CD4-positive, alpha-beta T cell (primary cell): ENCODE measurements at places on chromosomes 11 and 22.
A peak's percentile ranks its signal among the peaks of the same experiment; 100 is the strongest.

GRCh38 chr11:9962722-9963121 is 298.8 kb downstream of the SWAP70 start:
- no peak overlapping the region for H3K4me3 ChIP-seq
- no peak overlapping the region for H3K27ac ChIP-seq
- no peaks in the 10 kb centered on the region for H3K27me3 ChIP-seq
- DNase-seq = no peak

DNA sequence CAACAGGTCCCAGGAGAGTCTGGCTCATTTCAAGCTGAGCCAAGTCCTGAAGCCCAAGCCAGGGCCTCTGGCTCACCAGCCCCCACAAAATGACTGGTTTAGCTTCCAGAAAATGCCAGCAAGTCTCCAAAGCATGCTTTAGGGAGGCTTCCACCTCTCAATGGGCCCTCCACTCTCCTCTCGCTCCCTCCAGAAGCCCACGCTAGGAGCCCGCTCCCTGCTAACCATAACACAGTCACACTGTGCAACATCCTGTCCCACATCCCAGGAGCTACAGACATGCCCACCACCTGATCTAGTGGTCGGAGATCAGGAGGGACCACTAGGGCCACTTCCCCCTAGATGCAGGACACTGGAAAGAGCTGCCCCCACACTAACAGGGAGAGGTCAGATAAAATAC is 6.9 kb downstream of the SULT4A1 start:
- DNase-seq = no peak
- H3K36me3 ChIP-seq = no peaks in the 10 kb centered on the region
- H3K27me3 ChIP-seq = peaks cover 20% of the 10 kb centered on the region
- H3K4me1 ChIP-seq = no peaks in the 10 kb centered on the region
- no peak overlapping the region for H3K27ac ChIP-seq

- no peaks in the 10 kb centered on the region for H3K36me3 ChIP-seq
- no peak for DNase-seq
- no peaks in the 10 kb centered on the region for H3K27me3 ChIP-seq
- no peak overlapping the region for H3K27ac ChIP-seq
- no peak overlapping the region for H3K4me3 ChIP-seq
- H3K4me1 ChIP-seq = no peaks in the 10 kb centered on the region
Observed at GRCh38 chr11:102849311-102849710, 5.9 kb upstream of the MMP3 start.

DNA sequence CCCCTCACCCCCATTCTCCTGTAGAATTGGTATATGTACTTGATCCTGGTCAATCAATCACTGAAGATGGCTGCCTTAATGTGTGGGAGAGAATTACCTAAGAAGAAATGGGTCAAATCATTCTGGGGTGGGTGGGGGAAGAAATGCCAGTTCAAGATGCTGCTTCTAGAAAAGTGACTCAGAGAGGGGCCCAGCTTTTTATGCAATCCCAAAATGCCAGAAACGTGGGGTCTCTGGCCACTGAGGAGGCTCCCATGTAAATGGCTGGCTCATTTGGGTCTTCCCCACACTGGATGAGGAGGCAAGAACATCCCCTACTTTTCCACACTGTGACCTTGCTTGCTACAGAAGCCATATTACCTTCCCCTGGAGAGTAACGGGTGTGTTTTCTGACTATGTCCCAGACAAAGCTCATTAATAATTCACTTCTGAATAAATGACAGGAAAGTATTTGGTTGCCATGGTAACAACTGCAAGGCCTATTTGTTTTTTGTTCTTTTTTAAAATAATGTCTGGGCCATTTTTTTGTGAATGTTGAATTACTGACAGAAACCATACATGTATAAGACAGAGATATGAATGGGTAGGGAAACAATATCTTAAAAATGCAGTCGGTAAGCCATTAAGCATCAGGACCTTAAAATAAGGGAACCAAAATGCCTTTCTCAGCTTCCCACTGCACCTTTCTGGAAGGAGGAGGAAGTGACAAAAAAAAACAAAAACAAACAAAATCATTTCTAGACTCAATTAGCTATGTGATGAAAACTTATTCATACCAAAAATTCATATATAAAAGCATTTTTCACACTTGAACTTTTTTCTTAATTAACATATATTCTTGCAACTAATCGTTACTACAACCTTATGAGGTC is 32.0 kb downstream of the SLC1A2 start:
- no peak overlapping the region for H3K4me3 ChIP-seq
- no peak for DNase-seq
- no peaks in the 10 kb centered on the region for H3K27me3 ChIP-seq
- H3K36me3 ChIP-seq = no peaks in the 10 kb centered on the region
- no peak overlapping the region for H3K27ac ChIP-seq

DNA sequence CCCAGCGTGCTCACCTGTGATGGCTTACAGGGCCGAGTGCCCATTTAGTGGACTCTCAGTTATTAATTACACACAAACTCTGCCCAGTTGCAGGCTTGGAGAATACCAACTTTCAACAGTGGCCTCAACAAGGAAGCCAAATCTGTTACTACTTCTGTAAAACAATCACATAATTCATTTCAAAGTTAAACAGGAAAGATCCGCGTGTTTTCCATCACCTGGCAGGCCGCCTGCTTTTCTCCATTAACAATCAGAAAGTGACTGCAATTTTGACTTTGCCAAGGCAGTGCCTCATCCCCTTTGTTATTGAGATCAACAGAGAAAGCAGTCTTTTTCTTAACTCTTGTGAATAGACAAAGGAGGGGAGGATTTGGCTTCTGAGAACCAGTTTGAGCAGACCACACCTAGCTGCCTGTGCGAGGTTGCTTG is 77.7 kb downstream of the BARX2 start:
- H3K4me1 ChIP-seq = no peaks in the 10 kb centered on the region
- no peak overlapping the region for H3K27ac ChIP-seq
- H3K27me3 ChIP-seq = no peaks in the 10 kb centered on the region
- H3K4me3 ChIP-seq = no peak overlapping the region
- no peaks in the 10 kb centered on the region for H3K36me3 ChIP-seq

- no peaks in the 10 kb centered on the region for H3K36me3 ChIP-seq
- no peak for DNase-seq
- H3K4me1 ChIP-seq = no peaks in the 10 kb centered on the region
- no peak overlapping the region for H3K4me3 ChIP-seq
- no peaks in the 10 kb centered on the region for H3K27me3 ChIP-seq
- no peak overlapping the region for H3K27ac ChIP-seq
Observed at GRCh38 chr11:100403816-100404215, 283.3 kb upstream of the ARHGAP42 start.

- no peak overlapping the region for H3K27ac ChIP-seq
- no peak overlapping the region for H3K4me3 ChIP-seq
- no peaks in the 10 kb centered on the region for H3K36me3 ChIP-seq
- no peaks in the 10 kb centered on the region for H3K4me1 ChIP-seq
Observed at GRCh38 chr22:48931452-48931851, 896.2 kb downstream of the BRD1 start.

- DNase-seq = no peak
- no peaks in the 10 kb centered on the region for H3K4me1 ChIP-seq
- no peaks in the 10 kb centered on the region for H3K36me3 ChIP-seq
- H3K27ac ChIP-seq = no peak overlapping the region
- peaks cover 4% of the 10 kb centered on the region for H3K27me3 ChIP-seq
Observed at GRCh38 chr22:27124351-27124966, 467.1 kb downstream of the MIAT start.

DNA sequence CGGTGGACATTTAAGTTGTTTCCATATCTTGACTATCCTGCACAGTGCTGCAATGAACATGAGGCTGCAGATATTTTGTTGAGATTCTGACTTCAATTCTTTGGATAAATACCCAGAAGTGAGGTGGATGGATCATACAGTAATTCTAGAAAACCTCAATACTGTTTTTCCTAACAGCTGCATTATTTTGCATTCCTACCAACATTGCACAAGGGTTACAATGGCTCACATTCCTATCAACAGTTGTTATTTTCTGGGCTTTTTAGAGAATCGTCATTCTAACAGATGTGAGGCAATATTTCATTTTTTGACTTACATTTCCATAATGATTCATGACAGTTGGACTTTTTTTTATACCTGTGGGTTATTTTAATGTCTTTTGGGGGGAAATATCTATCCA is 716.9 kb upstream of the ANO3 start:
- no peak for DNase-seq
- no peaks in the 10 kb centered on the region for H3K27me3 ChIP-seq
- no peaks in the 10 kb centered on the region for H3K4me1 ChIP-seq
- no peak overlapping the region for H3K27ac ChIP-seq

- H3K27me3 ChIP-seq = no peaks in the 10 kb centered on the region
- H3K36me3 ChIP-seq = peaks cover 27% of the 10 kb centered on the region
- DNase-seq = peak; percentile 90
- H3K4me3 ChIP-seq = peak overlapping the region; percentile 93
- peak overlapping the region; percentile 64 for H3K27ac ChIP-seq
Observed at GRCh38 chr22:23716811-23717801, 26.3 kb downstream of the RGL4 start.

DNA sequence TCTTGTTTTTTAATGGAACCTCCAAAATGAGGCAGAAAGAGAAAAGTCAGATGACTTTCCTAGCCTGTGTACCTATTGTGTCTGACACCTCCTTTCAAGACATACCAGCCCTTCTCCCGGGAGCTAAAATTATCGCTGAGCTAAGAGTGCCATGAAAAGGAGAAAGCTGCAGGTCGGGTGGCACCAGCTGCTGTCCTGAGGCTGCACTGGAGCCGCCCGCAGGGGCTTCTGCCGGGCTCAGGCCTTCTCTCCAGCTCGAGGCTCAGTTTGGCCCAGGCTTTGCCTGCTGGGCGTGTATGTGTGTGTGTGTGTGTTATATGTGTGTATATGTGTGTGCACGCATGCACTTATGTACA is 27.7 kb upstream of the RAB1B start:
- peaks cover 85% of the 10 kb centered on the region for H3K36me3 ChIP-seq
- no peak overlapping the region for H3K27ac ChIP-seq
- DNase-seq = no peak
- no peaks in the 10 kb centered on the region for H3K27me3 ChIP-seq
- H3K4me1 ChIP-seq = no peaks in the 10 kb centered on the region
- no peak overlapping the region for H3K4me3 ChIP-seq

DNA sequence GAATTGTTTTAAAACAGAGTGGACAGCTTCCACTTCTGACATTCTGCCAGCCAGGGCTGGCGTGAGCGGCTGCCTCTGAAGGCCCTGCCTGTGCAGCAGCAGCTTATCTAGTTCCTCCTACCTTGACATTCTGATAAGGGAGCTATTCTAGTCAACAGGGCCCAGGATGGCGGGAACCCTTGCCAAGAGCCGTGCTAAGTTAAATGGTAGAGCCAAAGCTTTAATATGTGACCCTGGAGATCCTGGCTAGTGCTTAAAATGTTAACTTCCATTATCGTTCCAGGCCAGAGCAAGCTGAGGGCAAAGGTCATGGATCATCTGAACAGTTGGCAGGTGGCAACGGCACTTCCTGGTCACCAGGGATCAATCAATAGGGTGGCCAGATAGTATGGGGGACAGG is 3.5 kb downstream of the KCNJ5 start:
- no peak for DNase-seq
- no peak overlapping the region for H3K4me3 ChIP-seq
- peaks cover 18% of the 10 kb centered on the region for H3K4me1 ChIP-seq

- no peaks in the 10 kb centered on the region for H3K4me1 ChIP-seq
- no peak for DNase-seq
- no peak overlapping the region for H3K4me3 ChIP-seq
- H3K27me3 ChIP-seq = no peaks in the 10 kb centered on the region
- no peaks in the 10 kb centered on the region for H3K36me3 ChIP-seq
Observed at GRCh38 chr11:6554828-6555706, 48.3 kb downstream of the RRP8 start.

DNA sequence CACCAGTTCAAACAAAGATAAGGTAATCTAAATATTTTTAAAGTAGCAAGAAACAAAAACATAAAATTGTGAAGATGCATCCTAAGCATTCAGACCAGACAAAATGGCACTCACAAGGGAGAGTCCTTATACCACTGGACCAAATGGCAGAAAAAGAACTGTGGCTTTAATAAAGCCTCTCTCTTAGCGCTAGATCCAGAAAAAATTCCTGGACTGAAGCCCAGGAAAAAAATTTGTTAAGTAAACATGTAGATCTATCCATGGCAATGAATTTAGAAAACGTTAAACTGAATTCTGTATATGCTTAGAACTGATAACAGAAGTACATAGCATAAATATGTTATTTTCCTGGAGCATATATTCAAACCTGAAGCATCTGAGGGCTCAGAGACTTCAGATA is 11.8 kb upstream of the CD59 start:
- H3K27ac ChIP-seq = no peak overlapping the region
- no peaks in the 10 kb centered on the region for H3K4me1 ChIP-seq
- H3K27me3 ChIP-seq = no peaks in the 10 kb centered on the region
- peaks cover 73% of the 10 kb centered on the region for H3K36me3 ChIP-seq

DNA sequence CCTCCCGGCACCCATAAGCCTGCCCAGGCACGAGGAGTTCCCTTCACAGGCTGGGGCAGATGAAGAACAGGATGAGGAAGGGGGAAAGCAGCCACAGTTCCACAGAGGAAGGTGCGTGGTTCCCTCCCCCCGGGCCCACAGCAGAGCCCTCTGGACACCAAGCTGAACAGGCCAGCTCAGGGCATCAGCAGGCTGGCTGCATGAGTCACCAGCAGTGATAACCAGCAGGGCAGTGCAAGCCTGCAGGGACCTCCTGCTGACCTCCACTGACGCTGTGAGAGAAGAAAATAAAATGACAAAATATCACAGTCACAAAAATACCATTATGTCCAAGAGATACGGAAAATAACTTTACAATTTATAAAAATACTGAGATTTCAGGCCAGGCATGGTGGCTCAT is 11.5 kb downstream of the RTL6 start:
- no peak for DNase-seq
- H3K4me1 ChIP-seq = peaks cover 10% of the 10 kb centered on the region
- peaks cover 2% of the 10 kb centered on the region for H3K36me3 ChIP-seq
- H3K27ac ChIP-seq = no peak overlapping the region
- H3K4me3 ChIP-seq = no peak overlapping the region

GRCh38 chr22:43238526-43239006 is 51.6 kb upstream of the TTLL12 start:
- no peak overlapping the region for H3K4me3 ChIP-seq
- no peak overlapping the region for H3K27ac ChIP-seq
- DNase-seq = no peak
- H3K4me1 ChIP-seq = no peaks in the 10 kb centered on the region

DNA sequence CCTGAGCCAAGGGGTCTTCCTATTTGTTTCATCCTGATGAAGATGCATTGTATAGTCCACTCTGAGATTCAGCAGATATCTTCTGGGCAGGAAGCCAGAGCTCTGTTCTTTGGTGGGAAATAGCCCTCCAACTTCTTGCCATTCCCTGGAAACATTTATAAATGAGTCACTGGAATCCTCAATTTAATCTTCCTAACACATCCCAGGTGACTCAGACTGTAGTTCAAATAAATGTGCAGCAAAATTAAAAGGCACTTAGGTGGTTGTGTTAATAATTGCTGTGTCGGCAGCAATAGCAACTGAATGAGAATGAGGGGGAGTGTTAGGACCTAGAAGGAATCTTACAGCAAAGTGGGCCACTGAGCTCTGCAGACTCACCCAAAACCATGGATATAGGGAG is 108.6 kb downstream of the INSC start:
- no peak overlapping the region for H3K27ac ChIP-seq
- H3K4me1 ChIP-seq = no peaks in the 10 kb centered on the region
- no peak overlapping the region for H3K4me3 ChIP-seq
- no peaks in the 10 kb centered on the region for H3K36me3 ChIP-seq
- no peaks in the 10 kb centered on the region for H3K27me3 ChIP-seq

GRCh38 chr22:43343670-43344519 is 723 bp upstream of the SCUBE1 start:
- H3K36me3 ChIP-seq = no peaks in the 10 kb centered on the region
- no peak overlapping the region for H3K27ac ChIP-seq
- peaks cover 21% of the 10 kb centered on the region for H3K4me1 ChIP-seq
- DNase-seq = no peak
- H3K4me3 ChIP-seq = no peak overlapping the region

- H3K27me3 ChIP-seq = no peaks in the 10 kb centered on the region
- no peaks in the 10 kb centered on the region for H3K4me1 ChIP-seq
- H3K36me3 ChIP-seq = no peaks in the 10 kb centered on the region
Observed at GRCh38 chr11:66782726-66783125, 53.7 kb upstream of the SPTBN2 start.
